ENCODE measurements at places on chromosomes 5 and 9.
A peak's percentile ranks its signal among the peaks of the same experiment; 100 is the strongest.

- DNase-seq, result peak; percentile 82
These were observed at the start of gene MAN2A1 for GRCh38 chr5:109689740-109690241. Gene MAN2A1 (plus strand): TSS chr5:109689927. CDS start chr5:109690418, 491 bp downstream.

GRCh38 chr9:70091103-70091502 is 47.5 kb downstream of the MAMDC2 start:
- DNase-seq, result no peak

GRCh38 chr9:95462249-95463147 is 54.3 kb downstream of the PTCH1 start:
- DNase-seq, result peak; percentile 84

DNA sequence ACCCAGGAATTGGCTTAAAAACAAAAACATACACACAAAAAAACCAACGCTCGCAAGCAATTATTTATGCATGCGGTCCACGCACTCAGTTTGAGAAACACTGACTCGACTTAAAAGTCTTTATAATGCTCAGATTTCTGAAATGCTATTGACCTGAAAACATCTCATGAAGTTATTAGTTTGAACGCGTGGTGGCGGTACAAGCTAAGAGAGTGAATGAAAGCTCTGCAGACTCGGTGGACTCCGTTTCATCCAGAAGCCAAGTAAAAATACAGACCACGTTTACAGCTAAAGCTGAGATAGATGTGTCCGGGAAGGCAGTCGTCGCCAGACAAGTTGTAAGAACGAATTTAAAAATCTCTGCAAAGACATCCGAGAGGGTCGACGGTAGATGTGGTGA is at the start of gene PCDHB6:
PCDHB6 (plus strand) TSS at position 246 of the 400 bp plus-strand sequence. CDS start 201 bp downstream, outside the sequence.
- DNase-seq, result no peak

DNA sequence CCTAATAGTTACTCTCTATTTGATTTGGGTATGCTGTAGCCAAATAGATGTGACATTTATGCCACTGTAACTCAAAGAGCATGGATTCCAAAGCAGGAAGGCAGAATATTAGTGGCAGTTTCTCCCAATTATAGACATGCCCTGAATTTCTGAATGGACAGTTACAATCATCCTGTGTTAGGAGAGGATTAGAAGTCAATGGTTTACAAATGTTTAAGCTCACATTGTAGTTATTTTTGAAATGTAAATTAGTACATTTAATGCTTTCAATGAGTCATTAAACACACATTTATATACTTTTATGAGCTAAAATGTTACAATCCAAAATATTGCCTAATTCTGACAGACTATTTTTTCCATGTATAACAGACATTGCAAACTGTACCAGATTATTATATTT is 62.3 kb upstream of the CDH18 start:
- DNase-seq, result no peak
